Activated effector memory CD4-positive, alpha-beta T cell treated with Interleukin-2 at 50 U/mL for 16 hours (primary cell): ENCODE measurements at places on chromosomes 3 and 15.

DNA sequence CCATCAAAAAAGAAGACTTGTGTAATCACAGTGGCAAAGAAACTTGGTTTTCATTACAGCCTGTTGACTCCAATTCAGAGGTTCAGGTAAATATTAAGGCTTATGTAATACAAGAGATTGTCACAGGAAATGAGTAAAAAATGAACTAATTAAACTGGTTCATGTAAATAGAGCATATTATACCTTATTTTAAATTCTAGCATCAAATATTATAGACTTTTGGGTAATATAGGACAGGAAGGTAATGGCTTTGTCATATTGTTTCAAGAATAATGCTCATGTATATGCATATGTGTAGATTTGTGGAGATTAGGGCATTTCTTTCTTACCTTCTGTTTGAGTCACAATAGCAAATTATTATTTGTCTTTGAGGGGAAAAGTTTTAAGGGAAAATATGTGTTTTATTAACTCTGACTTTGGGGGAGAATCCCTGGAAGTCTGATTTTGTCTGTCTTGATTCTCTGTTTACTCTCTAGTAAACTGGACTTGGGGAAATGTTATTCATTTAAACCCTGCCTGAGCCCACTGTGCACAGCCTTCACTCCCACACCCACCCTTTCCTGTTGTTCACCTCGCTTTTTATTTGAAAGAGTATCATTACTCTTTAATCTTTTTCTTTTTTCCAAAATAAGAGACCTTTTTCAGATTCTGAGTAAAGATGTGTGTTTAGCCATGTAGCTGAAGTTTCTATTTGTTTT lies 43.0 kb downstream of the RASA2 start:
- DNase-seq, result no peak

DNA sequence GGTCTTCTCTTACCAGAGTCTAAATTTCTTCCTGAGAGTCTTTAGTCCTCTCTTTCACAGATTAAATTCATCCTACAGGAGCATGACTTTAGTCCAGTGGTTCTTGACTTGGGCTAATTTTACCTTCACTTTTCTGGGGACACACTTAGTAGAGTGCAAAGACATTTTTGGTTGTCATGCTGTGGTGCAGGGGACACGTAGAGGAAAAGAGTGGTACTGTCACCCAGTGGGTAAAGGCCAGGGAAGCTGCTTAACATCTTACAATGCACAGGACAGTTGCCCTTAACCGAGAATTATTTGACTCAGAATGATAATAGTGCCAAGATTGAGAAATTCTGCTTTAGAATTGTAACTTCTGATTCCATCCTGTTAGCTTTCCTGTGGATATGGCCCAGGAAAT lies 772.5 kb upstream of the GRM7 start:
- no peak for DNase-seq

- DNase-seq, result no peak
Measured at GRCh38 chr15:88874275-88874674, 21.1 kb downstream of the HAPLN3 start.

DNA sequence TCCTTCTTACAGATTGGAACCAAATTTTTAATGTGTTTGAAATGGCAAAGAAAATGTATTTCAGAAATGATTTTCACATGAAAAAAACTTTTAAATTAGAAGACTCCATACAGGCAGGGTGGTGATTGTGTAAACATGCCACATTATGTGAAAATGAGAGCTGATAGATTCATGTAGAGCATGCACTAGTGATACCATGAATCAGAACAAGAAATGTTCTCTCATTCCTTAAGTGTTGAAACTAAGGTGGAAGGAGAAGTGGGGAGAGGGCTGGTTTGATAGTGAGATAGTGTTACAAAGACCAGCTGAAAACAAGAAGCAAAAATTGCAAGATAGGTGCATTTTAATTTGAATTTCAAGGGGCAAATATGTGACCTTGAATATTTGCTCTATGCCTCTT lies 100.3 kb downstream of the CCNL1 start:
- no peak for DNase-seq

DNA sequence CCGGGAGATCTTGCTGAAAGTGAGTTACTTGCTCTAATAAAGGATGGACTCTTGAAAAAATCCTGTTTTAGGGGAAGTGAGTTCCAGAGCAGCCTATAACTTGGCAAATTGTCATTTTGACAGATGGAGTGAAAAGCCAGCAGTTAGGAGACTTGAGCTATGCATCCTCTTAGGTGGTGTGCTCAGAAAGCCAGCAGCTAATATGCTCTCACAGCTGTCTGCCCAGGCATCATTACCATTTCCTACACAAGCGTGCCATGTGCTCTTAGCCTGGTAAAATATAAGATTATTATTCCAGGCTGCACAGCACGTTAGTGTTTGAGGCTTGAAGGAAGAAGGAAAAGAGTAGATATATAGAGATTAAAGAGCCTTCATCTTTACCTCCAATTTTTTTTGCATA lies 151.0 kb downstream of the CHL1 start:
- no peak for DNase-seq

GRCh38 chr3:12120374-12121140 lies 38.2 kb downstream of the TIMP4 start:
- no peak for DNase-seq

DNA sequence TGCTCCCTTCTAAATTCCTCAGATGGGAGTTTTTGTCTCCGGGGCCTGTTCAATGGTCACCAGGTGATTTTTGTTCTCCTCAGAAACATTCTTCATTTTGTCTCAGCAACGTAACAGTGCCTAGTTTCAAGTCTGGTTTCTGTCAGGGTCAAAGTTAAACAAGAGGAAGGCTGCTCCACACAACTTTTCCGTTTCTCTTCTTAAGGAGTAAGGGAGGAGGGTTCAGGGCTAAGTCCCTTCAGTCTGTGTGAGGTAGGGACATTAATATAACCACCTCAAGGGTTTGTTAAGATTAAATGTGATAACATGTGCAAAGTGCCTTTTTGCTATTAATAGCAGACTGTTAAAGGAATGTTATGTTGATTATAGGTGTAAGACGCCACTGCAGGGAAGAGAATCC lies 41.8 kb downstream of the HOMER2 start:
- DNase-seq, result no peak

GRCh38 chr15:69393831-69394491 lies 20.2 kb upstream of the KIF23 start:
- DNase-seq, result no peak

DNA sequence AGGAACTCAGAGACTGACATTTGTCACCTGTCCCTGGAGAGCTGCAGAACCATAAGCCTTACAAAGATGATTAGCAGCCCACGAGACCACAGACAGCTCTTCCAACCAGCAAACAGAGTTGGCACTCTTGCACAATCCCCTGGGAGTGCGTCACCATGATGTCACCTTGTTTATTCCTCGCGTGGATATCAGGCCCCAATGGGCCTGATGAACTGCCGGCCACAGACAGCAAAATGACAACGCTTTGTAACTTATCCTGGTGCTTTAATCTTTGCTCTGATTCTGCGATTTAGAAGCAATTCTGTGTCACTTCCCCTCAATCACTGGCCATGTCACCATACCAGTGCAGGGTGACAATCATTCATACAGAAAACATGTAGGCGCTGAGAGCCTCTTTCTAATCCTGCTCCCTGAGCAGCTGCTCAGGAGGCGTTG lies 89.2 kb downstream of the TAMM41 start:
- no peak for DNase-seq

DNA sequence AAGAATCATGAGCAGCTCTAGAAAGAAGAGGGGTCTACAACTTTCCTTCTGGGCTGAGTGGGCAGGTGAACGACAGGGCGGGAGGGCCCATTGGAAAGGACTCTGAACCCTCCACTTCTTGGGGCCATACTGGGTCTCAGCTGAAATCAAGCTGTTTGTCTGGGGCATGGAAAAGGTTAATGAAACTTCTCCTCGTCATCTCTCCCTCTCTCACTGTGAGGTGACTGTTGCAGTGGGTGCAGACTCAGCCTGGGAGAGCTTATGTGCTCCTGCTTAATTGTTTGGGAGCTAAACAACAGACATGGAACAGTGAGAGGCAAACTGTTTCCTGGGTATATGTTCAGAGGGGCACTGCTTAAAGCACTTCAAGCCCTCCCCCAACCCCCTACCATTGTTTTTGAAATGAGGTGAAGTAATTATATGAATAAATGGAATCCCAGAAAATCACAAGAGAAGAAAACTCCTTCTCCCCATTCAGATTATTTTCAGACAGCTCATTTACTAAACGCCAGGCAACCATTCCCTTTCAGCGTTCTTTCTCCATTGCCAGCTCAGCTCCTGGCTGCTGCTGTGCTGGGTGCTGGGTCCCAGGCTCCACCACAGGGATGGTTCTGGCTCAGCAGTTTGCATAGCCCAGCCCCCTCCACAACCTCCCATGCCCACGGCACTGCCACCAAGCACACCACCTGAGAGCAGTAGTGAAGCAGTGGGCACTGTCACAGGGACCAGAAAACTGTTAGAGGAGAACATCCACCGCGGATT lies 444.9 kb upstream of the TBL1XR1 start:
- DNase-seq, result no peak

- no peak for DNase-seq
Measured at GRCh38 chr3:116165641-116166040, 279.6 kb downstream of the LSAMP start.

GRCh38 chr3:52742418-52743041 lies 28.2 kb downstream of the NEK4 start:
- DNase-seq, result no peak

DNA sequence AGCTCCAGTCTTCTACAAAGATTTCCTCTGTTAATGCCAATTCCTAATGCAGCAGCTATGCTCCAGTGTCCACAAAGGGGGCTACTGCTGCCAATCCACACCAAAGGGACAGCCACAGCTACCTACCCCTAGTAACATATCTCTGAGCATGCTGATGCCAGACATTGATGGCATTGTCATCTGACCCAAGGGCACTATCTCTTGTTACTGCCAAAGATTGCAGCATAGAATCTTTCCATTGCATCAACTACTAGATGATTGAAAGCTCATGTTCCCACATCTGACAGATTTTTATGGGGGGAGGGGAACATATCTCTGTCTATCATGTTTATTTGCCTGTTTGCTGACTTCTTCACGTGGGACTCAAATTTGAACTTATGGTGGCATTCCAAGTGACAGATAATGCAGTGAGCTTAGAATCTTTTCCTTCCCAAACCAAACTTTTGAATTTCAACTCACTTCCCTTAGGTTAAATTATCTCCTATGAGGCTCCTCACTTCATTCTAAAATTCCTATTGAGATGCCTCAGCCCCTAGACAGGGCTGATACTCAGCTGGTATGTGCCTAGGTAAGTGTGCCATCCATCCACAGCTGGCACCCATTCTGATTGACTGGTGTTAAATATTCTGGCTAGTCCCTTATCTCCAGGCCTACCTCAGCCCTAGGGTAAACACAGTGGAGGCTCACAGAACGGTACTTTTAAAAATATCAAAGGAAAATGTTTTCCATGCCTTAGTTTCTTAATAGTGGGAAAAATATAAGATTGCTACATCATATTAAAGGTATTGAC lies 100.3 kb downstream of the STRIT1 start:
- no peak for DNase-seq

DNA sequence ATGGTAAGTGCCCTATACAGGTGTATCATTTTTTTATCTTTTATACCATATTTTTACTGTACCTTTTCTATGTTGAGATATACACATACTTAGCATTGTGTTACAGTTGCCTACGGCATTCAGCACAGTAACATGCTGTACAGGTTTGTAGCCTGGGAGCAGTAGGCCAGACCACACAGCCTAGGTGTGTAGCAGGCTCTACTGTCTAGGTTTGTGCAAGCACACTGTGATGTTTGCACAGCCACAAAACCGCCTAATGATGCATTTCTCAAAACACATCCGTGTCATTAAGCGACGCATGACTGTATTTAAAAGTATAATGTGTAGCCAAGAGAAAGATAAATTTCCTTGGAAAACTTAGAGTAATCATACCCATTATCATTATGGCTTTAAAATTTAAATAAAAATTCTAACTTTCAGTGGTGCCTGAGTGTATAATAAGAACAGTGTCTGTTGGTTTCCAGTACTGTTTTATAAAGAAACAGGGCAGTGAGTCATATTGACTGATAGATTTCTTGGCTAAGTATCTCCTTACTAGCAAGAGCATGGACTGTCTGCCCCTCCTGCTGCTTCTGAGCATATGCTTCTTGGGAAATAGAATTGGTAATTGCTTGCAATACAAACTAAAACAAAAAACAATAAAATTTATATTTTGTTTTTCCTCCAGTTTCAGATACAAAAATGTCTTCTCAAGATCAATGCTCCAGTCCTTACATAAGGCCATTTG lies 18.3 kb downstream of the CALML4 start:
- no peak for DNase-seq

GRCh38 chr3:99521551-99521950 lies 116.8 kb upstream of the COL8A1 start:
- DNase-seq, result no peak

GRCh38 chr3:101509811-101510210 lies 3.2 kb downstream of the SENP7 start:
- DNase-seq, result no peak

GRCh38 chr15:40543631-40544294 lies 21.1 kb downstream of the CCDC32 start:
- DNase-seq, result no peak
